ENCODE measurements at places on chromosomes 3 and 15.

DNA sequence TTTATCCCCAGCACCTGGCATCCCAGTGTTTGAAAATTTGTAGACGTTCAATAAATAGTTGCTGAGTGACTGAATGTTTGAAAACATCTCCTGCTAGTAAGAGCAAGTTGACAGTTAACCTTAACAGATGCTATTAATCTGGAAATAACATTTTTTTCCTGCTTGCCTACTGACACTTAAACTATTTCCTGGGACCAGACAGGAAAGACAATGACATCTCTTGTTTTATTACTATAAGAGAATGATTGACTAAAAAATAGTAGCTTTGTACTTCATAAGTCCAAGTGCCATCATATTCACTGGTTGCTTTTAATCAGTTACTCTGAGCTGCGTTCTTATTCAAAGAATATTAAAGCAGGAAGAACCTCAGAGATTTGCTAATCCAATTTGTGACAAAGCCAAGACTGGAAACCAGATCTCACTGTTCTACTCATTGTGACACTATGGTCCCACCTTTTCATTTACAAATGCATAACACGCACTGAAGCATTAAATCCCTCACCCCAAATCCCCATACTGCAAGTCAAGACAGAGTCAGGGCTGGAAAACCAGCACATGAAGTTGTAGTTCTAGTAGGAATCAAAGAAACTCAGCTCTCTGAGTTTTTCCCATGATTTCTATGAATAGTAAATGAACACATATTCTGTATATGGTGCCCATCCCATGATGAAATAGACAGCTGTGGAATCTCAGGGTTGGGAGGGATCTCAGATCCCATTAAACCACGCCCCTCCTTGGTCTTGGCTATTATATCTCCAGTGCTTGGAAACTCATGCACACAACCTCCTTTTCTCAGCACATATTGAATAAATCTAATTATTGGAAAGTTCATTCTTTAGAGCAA lies 212.7 kb upstream of the P2RY1 start:
- DNase-seq: no peak

- DNase-seq: no peak
These were observed 14.3 kb upstream of the FILIP1L start for GRCh38 chr3:100128565-100128964.

DNA sequence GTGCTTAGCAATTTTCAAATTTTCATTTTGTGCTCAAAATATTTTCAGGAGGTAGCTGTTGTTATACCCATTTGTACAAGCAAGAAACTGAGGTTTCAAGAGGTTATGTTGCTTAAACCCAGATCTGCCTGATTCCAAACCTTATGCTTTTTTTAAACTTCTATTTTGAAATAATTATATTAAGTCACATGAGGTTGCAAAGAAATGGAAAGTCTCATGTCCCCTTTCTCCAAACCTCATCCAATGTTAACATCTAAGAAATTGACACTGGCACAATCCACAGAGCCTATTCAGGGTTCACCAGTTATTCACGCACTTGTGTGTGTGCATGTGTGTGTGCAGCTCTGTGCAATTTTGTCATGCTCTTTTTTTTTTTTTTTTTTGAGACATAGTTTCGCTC lies 35.1 kb downstream of the B3GNT5 start:
- no peak for DNase-seq

DNA sequence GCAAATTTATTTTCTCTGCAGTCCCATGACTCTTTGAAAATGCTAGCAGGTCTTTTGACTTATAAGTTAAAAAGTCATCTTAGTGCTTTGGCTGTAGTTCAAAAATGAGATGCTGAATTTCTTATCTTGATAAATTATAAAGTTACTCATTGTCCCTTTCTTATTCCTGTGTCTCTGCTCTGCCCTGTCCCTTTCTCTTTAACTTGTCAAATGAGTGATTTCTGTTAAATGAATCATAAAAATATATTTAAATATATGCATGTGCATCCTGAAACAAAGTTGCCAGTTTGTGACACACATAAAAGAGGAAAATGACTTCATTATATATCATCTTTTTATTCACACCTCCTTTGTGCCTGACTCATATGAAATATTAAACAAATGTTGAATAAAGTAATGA lies 1097.3 kb upstream of the EPHA6 start:
- no peak for DNase-seq

DNA sequence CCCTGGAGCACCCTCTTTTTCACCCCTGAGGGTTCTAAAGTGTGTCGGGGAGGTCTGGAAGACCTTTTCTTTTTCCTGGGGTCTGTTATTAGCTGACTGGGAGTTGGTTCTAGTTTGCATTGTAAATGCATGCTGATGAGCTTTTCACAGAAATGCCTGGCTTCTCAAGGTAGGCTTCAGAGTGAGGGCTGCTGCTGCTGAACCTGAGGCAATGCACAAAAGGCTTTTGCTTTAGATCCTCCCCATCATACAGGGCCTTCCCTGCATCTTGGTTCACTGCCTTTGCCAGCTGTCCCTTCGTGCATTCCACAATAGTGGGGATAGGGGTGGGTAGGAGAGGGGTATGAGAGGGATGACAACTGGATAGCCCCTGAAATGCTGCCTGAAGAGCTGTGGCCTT lies 46.6 kb downstream of the FAH start:
- DNase-seq: no peak

DNA sequence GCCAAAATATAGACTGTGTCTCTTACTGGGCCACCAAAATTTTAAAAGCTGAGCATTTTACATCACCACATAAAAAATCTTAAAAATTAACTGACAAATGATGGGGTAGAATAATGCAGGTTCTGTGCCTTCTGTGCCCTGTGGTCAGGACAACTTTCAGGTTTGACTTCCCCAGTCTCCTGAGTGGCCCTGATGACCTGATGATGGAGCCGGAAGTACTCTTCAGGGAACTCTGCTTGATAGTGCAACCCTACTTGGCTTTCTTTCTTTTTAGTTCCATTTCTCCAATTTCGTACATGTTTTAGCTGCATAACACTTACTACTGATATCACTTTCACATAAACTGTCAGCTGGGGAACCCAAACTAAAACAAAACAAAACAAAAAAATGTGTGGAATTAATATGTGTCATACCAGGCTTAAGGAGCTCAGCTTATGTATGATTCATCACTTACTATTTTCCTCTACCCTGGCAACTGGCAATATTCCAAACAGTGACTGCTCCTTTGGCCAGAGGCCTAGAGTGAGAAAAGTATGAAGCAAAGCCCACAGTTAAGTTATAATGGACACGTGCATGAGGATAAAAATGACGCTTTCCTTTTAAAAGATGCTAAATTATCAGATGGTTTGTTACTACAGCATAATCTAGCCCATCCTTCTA lies 194.3 kb downstream of the BCHE start:
- DNase-seq: peak; percentile 0

DNA sequence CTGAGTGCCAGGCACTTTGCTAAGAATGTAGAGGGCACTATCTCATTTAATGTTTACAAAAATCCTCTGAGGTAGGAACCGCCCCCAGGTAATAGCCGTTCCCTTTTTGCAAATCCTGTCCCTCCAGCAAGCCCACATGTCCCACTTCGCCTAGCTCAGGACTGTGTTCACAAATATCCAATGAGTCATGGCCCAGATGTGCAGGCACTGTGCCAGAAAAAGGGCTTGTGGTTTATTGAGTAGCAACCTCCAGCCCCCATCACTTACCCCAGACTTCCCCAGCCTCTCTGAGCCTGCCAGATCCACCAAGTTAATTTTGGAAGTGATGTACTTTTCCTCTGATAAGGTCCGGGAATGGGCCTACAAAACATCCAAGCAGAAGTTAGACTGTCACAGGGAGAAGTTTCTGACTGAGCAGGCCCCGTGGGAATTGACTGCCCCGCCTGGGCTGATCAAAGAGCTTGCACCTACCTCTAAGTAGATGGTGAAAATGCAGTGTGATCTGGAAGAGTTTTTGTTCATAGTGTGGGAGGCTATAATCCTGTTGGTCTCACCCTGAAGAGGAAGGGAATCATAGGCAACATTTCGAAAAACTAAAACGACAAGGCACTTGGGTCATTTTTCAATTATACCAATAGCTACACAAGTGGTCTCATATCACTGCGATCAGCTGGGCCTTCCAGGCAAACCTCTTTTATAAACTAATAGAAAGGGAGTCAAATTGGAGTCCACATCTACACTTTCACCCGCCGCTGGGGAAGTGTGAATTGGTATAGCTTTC lies 15.7 kb downstream of the KIF9 start:
- DNase-seq: peak; percentile 93

DNA sequence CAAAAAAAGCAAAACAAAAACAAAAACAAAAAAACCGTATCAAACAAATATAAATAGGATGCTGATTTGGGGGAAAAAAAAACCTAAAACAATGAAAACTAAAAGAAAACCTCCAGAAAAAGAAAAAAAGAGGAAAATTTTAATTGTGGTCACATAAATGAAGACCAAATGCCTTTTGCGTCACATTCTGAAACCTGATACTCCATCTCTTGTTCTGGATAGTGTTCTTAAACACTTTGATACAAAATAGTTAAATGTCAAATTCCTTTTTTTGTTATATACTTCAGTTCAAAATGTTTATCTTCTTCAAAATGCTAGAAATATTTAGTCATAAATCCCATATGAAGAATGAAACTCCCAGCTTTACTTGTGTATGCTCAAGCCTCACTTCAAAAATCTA lies 31.0 kb downstream of the COPS2 start:
- DNase-seq: no peak

DNA sequence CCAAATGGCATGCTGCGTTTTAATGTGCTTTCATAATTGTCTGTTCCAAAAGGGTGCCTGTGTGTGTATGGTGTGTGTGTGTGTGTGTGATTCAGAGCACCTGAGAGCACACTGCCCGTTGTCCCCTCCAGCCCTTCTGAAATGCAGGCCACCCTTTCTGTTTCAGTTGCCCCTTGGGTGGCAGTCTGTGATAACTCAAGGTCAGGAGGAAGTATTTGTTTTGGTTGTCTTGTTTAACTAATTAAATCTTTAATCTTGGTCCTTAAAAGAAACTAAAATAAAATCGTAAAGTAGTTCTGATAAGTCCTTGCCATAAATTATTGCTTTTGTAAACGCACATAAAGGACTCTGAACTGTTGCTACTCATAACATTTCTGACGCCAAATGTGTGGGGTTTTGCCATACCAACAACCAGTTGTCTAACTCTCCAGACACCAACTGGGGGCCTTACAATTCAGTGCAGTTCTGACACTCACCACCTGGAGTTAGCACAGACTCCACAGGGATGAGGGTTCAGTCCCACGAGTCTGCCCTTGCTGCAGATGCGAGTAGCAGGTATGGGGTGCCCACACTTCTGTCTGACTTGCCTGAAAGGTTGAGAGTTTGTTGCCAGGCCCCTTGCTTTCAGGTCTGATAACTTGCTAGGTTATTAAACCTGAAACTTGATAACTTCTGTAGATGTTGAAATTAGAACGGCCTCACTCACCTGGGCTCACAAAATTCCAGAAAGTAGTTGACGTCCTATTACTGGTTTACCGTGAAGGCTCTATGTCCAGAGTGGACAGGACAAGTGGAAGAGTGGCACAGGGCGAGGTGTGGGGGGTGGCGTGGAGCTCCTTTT lies 157.3 kb downstream of the IGF1R start:
- peak; percentile 27 for DNase-seq

GRCh38 chr15:70426096-70426821 lies 328.5 kb upstream of the TLE3 start:
- no peak for DNase-seq

- DNase-seq: peak; percentile 63
These were observed 4.1 kb downstream of the CCR9 start for GRCh38 chr3:45890405-45890804.

DNA sequence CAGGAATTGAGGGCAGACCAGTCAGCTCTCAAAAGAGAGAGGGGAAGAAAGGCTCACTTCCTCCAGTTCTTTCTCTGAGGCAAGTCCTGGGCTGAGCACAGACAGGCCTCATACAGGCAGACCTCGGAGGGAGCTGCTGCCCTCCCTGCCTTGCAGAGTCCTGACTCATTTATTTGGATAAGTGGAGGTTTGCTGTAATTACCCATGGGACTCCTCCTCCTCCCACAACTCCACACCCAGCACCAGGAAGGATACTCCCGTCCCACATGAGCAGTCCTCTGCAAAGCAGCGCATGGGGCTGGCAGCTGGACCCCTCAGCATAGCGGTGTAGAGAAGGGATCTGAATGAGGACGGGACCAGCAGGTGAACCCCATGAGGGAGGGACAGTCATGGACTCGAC lies 13.4 kb upstream of the SCN10A start:
- no peak for DNase-seq

DNA sequence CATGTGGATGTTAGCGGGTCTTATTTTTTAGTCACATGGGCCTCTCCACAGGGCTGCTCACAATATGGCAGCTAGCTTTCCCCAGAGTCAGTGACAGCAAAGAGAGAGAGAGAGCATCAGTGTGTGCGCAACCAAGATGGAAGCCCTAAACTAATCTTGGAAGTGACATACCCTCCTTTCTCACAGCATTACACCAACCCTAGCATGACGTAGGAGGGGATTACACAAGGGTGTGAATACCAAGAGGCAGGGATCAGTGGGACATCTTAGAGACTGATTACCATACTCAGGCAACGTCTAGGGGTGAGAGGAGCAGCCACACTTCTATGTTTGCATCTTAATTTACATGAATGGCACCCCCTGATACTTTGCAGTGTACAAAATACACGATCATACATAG lies 3.5 kb upstream of the UBE2E2 start:
- no peak for DNase-seq

- DNase-seq: no peak
These were observed 31.0 kb downstream of the TRIM42 start for GRCh38 chr3:140708815-140709214.

GRCh38 chr3:172840463-172840862 lies 89.9 kb downstream of the ECT2 start:
- DNase-seq: no peak

DNA sequence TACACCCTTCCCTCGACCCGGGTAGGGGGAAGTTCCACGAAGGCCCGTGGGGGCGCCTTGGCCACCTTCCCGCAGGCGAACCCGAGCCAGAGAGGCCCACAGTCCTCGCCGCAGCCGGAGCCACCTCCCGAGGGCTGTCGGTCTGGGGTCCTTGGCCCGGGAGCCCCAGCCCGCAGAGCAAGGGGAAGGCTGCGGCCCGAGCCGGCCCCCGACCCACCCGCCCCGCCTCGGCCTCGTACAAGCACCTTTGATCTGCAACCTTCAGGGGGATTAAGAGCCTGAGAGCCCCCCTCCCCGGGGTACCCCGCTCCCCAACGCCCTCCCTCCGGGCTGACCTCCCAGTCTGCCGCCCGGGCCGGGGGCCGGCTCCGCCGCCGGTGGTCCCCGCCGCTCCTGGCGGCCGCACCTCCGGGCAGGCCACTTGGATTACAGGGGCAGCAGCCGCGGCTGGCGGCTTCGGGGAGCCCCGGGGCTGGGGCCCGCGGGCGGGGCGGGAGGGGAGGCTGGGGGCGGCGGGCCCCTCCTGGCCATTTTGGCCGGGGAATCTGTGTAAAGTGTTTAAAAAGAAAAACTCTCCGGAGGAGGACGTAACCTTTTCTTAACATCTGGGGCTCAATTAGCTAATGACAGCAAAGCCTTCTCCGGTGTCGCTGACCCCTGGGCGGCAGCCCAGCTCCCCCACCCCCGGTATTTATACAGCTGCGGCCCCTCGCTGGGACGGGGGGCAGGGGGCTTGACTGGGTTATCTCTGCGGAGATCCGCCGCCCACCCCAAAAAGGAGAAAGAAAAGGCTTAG lies 40.2 kb downstream of the EPHB3 start:
- DNase-seq: peak; percentile 30

- DNase-seq: no peak
These were observed 1.9 kb upstream of the TRIM71 start for GRCh38 chr3:32815841-32816438.
